ENCODE measurements at places on chromosomes 7 and 10.

DNA sequence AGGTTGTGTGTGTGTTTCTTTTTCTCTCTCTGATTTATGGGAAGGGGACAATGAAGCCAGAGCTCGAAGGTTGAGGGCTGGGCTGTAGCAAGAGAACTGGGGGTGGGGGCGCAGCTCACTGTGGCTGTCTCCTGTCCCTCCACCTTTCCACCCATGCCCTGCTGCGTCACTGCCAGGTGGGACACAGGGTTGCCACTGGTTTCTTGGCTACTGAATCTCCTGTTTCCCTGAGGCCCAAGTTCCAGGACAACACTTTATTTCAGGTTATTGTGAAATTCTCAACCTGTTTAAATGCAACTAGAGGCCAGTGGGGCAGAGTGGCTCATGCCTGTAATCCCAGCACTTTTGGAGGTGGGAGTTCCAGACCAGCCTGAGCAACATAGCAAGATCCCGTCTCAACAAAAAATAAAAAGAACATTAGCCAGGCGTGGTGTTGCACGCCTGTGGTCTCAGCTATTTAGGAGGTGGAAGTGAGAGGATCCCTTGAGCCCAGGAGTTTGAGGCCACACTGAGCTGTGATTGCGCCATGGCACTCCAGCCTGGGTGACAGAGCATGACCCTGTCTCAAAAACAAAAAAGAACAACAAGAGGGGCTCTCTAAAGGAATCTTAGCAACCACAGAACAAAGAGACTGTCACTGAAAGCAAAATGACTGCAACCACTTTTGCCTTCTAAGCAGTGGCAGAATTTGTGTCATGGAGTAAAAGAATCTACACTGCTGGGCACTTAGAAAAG is 22.6 kb downstream of the TBATA start:
- no peak for DNase-seq

DNA sequence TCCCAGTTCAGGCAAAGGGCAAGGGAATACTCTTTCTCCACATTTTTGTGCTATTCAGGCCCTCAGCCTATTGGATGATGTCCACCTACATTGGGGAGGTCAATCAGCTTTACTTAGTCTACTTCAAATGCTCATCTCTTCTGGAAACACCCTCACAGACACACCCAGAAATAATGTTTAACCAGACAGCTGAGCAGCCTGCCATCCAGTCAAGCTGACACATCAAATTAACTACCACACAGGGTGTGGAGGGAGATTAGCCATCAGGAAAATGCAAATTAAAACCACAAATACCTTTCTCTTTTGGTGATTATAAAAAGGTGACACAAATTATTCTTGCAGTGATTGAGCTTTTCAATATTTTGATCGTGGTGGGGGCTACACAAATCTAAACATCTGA is 74.7 kb upstream of the FZD8 start:
- no peak for DNase-seq

GRCh38 chr7:30799206-30799975 is 28.2 kb downstream of the MINDY4 start:
- DNase-seq: no peak

DNA sequence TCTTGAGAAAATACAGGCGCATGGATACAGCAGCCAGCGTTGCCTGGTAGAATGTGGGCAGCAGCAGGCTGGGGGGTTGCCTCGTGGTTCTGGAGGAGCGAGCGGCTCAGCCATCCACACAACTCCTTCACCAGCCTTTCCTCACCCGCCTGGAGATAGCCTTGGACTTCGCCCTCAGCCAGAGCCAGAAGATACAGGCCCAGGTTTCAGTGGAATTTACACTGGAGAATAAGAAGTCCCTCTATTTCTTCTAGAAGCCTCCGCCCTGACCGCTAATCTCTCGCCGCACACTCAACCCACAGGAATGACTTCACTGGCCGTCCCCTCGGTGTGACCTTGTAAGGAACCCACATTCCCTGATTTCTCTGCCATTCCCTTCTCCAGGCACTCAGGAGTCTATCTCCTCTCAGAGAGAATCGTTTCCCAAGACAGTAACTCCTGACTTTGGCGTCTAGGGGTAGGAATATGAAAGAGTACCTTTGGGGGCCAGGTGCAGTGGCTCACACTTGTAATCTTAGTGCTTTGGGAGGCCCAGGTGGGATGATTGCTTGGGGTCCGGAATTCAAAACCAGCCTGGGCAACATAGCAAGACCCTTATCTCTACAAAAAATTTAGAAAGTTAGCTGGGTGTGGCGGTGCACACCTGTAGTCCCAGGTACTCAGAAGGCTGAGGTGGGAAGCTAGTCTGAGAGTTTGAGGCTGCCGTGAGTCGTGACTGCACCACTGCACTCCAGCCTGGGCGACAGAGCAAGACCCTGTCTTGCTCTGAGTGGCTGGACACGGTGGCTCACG is 52.0 kb upstream of the ECHDC3 start:
- no peak for DNase-seq

- no peak for DNase-seq
Observed at GRCh38 chr7:51069411-51070083, 247.1 kb downstream of the COBL start.

- no peak for DNase-seq
Observed at GRCh38 chr7:75835688-75836285, 22.2 kb upstream of the CCL24 start.

DNA sequence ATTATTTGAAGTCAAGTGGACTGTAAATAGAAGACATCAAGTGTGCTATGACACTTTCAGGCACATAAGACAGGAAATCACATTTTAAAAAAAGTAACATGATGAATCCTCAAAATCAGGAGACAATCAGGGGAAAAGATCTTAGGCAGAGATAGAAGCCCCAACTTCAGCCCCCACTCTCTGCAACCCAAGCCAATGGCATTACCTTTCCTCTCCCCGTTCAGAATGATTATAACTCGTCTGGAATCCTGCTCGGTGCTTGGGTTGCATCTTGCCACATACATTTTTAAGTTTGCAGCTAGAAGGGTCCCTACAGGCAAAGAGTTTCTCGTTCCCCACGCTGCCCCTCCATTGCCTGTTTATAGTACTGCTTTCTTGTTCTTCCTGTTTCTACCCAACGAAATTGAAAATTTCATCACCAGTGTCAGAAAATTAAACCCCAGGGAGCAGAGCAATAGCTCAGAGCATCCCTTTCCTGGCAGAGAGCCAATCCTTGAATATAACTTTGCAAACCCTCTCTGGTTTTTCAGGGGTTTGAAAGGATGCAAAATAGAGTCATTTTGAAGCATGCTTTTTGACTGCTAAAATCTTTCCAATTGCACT is 260.5 kb upstream of the AOAH start:
- no peak for DNase-seq

- no peak for DNase-seq
Observed at GRCh38 chr10:120854388-120854787, 3.2 kb downstream of the WDR11 start.

DNA sequence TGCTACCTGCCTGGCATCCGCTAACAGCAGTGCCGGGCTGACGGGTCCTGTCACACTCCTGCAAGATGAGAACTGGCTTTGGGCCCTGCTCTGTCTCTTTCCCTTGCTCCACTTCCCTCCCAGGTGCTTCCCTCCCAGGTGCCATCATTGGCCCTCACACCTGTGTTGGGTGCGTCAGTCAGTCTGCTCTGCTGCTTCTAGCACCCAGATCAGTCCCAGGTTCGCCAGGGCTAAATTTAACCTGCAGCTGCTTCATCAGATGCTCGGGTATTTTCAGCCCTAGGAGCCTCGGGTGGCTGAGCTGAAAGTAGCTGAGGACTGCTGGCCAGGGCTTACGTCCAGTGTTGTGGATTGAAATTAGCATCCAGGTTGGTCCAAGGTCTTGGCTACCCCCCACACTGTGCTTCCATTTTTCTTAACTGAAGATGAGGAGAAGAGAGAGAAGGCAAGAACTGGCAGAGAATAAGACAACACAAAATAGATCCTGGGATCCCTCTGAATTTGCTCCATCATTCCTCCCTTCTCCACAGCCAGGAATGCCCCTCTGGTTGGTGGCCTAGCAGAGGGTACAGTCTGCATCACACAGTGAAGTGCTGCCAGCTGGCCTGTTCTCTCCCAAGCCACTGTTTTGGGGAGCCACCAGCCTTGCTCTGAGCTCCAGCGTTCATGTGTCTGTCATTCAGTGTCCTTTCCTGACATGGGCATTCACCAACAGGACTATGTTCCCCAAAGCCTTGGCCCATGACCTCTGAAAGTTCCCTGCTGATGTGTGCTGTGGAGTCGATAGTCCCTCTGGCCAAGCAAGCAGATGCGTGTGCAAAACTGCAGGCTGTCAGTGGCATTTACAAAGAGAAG is 65.9 kb upstream of the SYPL1 start:
- no peak for DNase-seq

DNA sequence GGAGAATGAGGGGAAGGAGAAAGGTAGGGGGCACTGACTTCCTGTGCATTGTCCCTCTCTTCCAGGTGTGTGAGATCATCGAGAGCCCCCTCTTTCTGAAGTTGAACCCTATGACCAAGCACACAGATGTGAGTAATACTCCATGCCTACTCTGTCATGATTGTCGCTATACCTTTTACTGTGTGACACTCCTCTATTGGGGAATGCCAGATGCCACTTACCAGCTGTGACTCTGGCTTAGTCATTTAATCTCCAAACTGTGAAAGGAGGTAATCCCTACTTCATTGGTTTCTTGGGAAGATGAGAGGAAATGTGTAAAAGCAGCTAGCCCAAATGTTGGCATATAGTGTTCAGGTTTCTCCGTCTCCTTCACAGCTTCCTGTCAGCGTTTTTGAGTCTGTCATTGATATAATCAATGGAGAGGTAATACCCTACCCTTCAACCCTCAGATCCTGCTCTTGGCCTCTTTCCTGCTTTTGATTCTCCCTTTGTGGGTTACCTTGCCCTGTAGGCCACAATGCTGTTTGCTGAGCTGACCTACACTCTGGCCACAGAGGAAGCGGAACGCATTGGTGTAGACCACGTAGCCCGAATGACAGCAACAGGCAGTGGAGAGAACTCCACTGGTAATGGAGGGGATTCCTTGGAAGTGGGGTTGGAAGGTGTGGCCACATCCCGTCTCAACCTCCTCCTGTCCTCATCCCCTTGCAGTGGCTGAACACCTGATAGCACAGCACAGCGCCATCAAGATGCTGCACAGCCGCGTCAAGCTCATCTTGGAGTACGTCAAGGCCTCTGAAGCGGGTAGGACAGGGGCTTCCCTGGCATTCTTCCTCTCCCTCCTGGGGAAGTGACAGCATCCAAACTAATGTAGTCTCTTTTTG is 2.0 kb downstream of the COPS6 start:
- DNase-seq: no peak

GRCh38 chr10:71009126-71009525 is 120.8 kb upstream of the PCBD1 start:
- no peak for DNase-seq

DNA sequence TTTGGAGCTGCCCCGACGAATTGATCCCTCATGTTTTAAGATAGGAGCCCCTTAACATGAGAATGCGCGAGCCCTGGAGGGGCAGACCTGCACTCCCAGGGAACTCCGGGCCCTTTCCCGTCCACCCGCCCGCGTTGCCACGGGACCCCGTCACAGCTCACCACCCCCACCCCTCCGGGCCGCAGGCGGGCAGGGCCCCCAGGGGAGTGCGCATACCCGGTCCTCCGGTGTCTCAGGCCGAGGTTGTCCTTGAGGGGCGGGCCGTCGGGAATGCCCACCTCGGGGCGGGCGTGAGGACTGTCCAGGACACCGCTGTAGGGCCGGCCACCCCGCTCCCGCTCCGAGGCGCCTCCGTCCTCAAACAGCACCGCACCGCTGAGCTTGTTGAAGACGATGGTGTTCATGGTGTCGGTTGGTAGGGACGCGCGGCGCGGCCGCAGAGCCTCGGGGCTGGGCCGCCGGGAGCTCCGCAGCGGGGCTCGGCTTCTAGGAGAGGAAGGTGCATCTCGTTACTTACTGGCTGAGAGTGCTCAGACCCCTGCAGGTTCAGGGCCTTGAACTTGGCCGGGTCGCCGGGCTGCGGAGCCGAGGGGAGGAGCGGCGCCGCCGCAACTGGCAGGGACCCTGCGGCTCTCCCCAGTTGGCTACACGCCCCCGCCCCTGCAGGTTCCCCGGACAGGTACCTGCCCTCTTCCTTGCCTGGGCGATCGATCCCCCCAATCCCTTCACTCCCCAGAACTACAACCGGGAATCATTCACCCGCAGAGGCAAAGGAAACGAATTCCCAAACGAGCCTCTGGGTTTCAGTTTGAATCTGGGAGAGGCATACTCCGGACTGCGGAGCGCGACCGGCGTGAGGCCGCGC is 2.4 kb downstream of the MKX start:
- DNase-seq: no peak

DNA sequence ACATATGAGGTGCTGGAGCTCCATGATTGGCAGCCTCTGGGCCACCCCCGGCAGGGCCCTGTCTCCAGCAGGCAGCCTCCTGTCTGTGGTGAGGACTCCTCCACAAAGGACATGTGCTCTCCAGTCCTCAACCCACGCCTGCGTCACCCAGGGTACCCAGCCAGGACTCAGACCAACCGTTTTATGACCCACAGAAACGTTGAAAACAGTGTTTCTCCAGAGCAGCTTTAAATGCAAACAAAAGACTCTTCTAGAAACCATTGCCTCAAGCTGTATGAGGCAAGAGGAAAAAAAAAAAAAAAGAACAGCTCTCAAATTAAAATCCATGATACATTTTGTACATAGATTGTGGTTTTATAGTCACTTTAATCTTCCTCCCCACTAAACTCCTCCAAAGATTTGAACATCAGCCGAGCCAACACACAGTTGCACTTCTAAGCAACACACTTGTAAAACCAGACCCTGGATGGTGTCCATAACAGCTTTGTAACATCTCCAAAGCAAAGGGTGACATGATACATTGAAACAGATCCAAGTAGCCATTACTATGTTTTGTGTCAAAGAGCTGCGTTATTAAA is 175.0 kb upstream of the LYZL2 start:
- no peak for DNase-seq

GRCh38 chr10:91104193-91105041 is 116.0 kb upstream of the PCGF5 start:
- peak; percentile 12 for DNase-seq

Measured in Ammon's horn (tissue), 1 donor.